Esophagus muscularis mucosa (tissue), 4 donors: ENCODE measurements at places on chromosomes 11 and 22. TPM values are rescaled to one million over a fixed set of nuclear protein-coding genes. Genes with fewer than 3 reads are reported as not detected.

The CRACR2B gene
- total RNA-seq, result 8.4 TPM

The ADORA2A gene
- 7.5 TPM for total RNA-seq

The TRIM51 gene
- not detected for total RNA-seq

The ISX gene
- not detected for total RNA-seq

The JAML gene
- total RNA-seq, result 1.2 TPM

The FERMT3 gene
- 35.5 TPM for total RNA-seq

The RSF1 gene
- total RNA-seq, result 73.7 TPM

The ABTB2 gene
- 6.6 TPM for total RNA-seq

The C22orf42 gene
- not detected for total RNA-seq

The CHRM4 gene
- total RNA-seq, result 1.5 TPM

GRCh38 chr11:47857892-47858543, 9.9 kb upstream of the NUP160 start:
- DNase-seq, result no peak

- no peak for DNase-seq
Observed at GRCh38 chr22:21898354-21898896, 31.0 kb upstream of the MAPK1 start.

DNA sequence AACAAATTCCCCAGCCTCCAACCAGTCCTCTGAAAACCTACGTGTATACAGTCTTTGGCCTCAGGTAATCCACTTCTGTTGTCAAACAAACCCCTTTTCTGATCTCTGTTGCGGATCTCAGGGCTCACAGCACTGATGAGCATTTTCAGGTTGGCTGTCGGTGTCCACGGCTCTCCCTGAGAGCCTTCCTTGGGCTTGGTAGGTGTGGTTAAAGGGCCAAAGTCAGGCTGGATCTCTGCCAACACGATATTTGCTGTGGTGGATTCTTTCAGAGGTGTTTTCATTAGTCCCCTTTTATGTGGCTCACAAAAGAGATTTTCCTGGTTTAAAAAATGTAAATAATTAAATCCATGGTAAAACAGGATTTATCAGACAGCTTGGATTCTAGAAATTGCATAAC, 2.9 kb downstream of the E2F8 start:
- DNase-seq, result peak; percentile 62

GRCh38 chr22:46051646-46052045, 74.7 kb upstream of the WNT7B start:
- no peak for DNase-seq

DNA sequence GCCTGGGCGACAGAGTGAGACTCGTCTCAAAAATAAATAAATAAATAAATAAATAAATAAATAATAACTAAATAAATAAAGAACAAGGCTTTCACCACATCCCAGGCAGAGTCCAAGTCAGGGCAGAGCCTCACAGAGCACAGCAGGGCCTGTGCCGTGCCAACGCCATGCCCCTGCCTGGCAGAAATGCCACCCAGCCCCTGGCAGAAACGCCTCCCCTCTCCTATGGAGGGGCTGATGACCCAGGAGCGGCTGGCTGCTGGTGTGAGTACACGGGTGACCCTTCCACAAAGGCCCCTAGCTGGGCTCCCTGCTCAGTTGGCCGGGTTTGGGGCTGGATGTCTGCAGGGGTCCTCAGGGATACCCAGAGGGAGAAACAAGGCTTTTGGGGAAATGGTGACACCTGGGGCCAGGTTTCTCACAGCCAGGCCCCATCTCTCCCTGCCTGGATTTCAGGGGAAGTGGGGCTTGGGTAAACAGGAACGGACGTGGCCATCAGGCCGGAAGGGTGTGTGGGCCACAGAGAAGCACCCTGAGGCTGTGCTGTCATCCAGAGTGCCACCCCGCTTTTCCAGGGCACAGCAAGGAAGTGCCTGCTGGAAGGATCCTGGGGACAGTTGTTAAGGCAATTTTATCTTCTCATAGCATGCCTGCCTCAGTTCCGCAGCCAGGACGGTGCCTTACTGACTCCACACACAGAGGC, 5.1 kb downstream of the BID start:
- no peak for DNase-seq

- no peak for DNase-seq
Observed at GRCh38 chr11:36339888-36340287, 43.8 kb downstream of the PRR5L start.

- no peak for DNase-seq
Observed at GRCh38 chr11:79236541-79236971, 204.3 kb downstream of the TENM4 start.

GRCh38 chr22:37508431-37508992, 10.7 kb downstream of the CARD10 start:
- no peak for DNase-seq

DNA sequence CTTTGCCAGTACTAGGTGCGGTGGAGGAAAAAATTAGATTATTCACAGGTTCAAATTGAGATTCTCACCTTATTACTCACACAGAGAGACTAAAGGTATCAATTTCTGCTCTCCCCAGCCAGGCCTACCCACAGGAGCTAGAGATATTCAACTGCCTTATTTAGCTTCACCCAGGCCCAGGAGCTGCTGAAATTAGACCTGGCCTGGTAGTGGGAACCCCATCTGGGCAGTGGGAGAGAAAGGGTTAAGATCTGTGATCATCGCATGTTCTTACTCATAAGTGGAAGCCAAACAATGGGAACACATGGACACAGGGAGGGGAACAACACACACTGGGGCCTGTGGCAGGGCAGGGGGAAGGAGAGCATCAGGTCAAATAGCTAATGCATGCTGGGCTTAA, 20.9 kb upstream of the MICAL2 start:
- no peak for DNase-seq

GRCh38 chr11:29119707-29120618, 896.9 kb downstream of the KCNA4 start:
- DNase-seq, result no peak

DNA sequence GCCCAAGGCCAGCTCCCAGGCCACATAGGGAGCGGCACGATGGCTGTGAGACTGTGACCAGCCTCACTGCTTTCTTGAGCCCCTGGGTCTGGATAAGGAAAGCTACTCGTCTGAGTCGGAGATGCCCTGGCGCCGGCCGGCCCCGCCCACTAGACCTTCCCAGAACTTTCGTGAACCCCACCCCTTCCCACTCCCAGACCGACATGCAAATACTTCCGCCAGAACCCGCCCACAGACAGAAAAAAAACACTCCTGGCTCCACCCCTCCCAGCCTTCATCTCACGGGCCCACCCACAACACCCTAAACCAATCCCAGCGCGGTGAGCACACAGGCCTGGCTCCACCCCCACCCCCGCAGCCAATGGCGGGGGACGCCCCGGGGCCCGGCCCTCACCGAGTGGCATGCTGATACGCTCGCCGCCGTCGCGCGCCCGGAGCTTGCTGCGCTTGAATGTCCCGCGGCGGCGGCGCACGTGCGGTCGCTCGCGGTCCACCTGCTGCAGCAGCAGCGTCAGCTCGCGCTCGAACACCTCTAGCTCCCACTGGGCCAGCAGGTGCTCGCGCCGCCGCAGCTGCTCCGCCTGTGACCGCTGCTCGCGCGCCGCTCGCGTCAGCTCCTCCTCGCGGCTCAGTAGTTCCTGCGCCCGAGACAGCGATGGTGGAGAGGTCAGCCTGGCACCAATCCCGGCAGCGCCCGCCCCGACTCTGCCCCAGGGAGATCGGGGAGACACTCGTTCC, 7.0 kb downstream of the MAP3K11 start:
- DNase-seq, result peak; percentile 99

DNA sequence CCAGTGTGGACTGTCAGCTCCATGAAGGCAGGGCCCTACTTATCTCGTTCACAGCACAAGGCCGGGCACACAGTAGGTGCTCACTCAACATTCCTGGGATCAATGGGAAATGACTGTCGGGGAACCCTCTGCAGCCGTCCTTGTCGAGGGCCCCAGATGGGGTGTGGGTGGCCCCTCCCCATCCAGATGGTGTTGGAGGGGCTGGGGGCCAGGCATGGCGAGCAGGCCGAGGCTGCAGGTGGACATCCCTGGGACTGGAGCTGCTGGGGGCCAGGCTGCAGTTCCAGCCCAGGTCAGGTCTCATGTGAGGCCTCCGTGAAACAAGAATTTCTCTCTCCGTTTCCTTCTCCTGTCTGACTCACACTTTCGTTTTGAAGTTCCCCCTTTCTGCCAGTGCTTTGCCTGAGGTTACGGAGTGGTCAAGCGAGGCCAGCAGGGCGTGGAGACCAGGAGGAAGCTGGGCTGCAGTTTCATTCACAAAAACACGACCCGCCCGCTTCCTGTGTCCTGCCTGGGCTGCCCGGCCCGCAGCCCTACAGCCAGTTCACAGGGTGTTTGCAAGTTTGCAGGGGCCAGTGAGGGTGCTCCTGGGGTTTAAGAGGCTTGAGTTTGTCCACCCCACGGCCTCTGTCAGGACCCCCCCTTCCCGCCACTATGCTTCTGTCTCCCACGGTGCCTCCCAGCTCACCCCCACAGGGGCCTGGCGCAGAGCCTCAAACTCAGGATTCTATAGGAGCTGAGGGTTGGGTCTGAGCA, 4.5 kb downstream of the MYEOV start:
- DNase-seq, result no peak

GRCh38 chr11:75677275-75677674, 8.4 kb upstream of the MAP6 start:
- no peak for DNase-seq

DNA sequence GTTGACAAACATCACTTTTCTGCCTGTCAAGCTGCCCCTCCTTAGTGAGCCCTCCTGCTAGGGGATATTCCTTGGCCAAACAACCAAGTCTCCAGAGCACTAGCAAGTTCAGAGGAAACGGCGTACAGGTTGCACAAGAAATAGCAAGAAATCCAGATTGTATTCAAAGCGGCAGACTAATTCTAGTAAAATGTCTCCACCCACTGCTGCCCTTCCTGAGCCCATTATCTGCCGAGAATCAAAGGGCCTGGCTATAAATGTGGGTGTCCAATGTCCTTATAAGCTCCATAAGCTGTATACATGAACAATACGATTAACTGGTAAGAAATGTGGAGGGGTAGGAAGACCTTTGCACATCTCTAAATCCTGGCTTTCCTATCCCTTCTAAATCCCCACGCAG, 44.0 kb upstream of the AKIP1 start:
- no peak for DNase-seq

- peak; percentile 47 for DNase-seq
Observed at GRCh38 chr22:35191412-35191811, 65.9 kb upstream of the HMGXB4 start.

GRCh38 chr22:36010090-36010489, 18.5 kb downstream of the RBFOX2 start:
- no peak for DNase-seq

DNA sequence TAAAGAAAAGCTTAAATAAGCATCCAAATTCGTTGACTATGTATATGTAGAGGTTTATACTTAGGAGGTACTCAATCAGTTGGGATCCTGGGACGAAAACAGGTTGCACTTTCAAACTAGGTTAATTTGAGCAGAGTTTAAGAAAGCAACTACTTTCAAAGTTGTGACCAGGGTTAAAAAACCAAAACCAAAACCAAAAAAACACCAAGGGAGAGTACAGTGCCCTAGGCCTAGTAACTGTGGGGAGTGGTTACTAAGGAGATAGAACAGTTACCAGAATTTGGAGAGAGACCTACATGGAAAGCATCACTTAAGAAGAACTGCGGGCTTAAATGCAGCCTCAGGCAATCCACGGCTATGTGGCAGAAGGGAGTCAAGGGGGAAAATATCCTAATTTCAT, 148.3 kb downstream of the JRKL start:
- no peak for DNase-seq

- no peak for DNase-seq
Observed at GRCh38 chr22:19463491-19464469, 15.2 kb downstream of the UFD1 start.

- no peak for DNase-seq
Observed at GRCh38 chr11:84655712-84656111, 971.4 kb downstream of the DLG2 start.

GRCh38 chr11:124749912-124750311, 2.1 kb downstream of the VSIG2 start:
- DNase-seq, result no peak

DNA sequence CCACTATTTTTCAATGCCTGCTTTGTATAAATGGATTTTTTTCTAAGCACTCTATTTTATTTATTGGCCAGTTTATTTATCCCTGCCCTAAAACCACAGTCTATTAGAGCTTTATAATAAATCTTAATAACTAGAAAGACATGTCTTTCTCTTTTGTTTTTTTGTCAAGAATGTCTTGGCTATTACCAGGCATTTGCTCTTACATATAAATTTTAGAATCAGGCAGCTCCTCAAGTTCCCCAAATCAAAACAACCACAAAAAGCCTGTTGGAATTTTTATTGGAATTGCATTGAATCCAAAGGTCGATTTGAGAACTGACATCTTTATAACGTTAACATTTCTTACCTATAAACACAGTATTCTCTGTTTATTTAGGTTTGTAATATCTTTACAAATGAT, 85.8 kb upstream of the SC5D start:
- DNase-seq, result no peak

- DNase-seq, result no peak
Observed at GRCh38 chr11:25860677-25861450, 471.1 kb upstream of the ANO3 start.

DNA sequence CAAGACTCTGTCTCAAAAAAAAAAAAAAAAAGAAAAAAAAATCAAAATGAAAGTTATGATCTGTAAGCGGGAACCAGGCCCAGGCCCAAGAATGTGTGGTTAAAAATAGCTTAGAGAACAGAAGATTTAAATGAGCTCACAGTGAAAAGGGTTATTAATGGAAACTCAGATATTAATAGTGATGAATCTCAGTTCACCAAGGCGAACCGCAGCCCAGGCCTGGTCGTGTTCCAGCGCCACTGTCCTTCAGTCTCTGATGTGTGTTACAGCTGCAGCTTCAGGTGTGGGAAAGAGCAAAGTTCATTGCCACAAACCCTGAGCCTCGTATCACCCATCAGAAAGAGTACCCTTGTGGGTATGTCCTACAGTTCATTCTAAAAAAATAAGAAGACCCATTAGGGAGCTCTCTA, 107.1 kb downstream of the GAB2 start:
- no peak for DNase-seq

- DNase-seq, result no peak
Observed at GRCh38 chr11:109383306-109383705, 38.7 kb upstream of the C11orf87 start.
